ENCODE measurements at places on chromosomes 4 and X. TPM values are rescaled to one million over a fixed set of nuclear protein-coding genes. Genes with fewer than 3 reads are reported as not detected.
A peak's percentile ranks its signal among the peaks of the same experiment; 100 is the strongest.

Gene GLUD2
- 0.27 TPM for polyA plus RNA-seq

Gene CDS1
- 0.01 TPM for polyA plus RNA-seq

Gene PCYT1B
- 0.27 TPM for polyA plus RNA-seq

Gene OGT
- polyA plus RNA-seq, result 141 TPM

Gene ACOX3
- polyA plus RNA-seq, result 13.0 TPM

Gene CD38
- polyA plus RNA-seq, result 0.11 TPM

Gene SERPINA7
- polyA plus RNA-seq, result not detected

- peak; percentile 74 for DNase-seq
Measured at GRCh38 chr4:2893772-2894171, 50.1 kb downstream of the ADD1 start.

DNA sequence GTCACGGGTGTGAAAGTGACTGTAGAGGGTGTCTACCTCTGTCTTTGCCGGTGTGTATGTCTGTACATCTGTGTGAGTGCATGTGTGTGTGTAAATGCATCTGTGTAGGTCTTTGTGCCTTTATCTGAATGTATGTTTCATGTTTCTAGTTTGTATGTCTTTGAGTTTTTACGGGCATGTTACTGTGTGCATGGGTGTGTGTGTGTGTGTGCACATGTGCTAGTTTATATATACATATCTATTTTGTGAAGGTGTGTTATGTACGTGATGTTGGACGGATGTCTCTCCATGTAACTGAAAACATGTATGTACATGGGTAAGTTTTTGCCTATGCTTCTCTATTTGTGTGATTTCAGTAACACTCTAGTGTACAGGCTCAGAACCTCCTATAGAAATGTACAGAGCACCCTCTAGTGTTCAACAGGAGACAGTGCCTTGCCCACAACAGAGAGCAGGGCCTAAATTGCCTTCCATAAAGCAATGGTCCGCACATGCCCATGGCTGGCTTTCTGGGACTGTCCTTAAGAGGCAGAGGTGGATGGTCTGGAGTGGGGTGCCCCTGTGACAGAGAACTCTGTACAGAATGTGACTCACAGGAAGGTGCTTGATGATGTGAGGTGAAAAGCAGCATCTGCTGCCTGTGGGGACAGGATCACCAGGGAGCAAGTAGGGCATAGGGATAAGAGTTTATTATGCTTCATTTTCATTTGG is 343.5 kb downstream of the RAPGEF2 start:
- DNase-seq, result peak; percentile 76

GRCh38 chr4:143320113-143320512 is 16.6 kb upstream of the GAB1 start:
- DNase-seq, result no peak
